Activated CD4-positive, CD25-positive, alpha-beta regulatory T cell treated with anti-CD3 and anti-CD28 coated beads, Interleukin-2, amount 50 U/mL, for 72 hours (primary cell): ENCODE measurements at places on chromosomes 11 and 22.
A peak's percentile ranks its signal among the peaks of the same experiment; 100 is the strongest.

GRCh38 chr11:69450064-69450856, 31.2 kb upstream of the LINC01488 start:
- DNase-seq: no peak

- DNase-seq: no peak
Measured at GRCh38 chr11:2445746-2446551, 1.1 kb downstream of the KCNQ1 start.

DNA sequence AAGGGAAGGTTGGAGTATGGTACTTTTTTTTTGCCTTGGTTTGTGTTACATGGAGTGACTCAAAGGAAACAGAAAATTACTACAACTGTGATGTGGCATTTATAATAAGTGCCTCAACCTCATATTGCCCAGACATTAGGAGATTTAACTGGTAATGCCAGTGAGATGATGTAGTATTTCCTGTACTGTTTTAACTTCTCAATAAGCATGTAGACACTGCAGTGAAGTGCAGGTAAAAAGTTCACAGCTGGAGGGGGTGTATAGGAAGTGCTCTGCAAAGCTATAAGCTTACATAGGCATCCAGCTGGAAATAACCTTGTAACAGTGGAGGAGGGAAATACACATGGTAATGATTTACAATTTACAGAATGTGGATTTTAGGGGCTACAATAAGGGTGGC, 138.2 kb upstream of the MTMR2 start:
- DNase-seq: no peak

GRCh38 chr11:48172818-48173609, 43.6 kb upstream of the OR4B1 start:
- DNase-seq: peak; percentile 67

GRCh38 chr22:50308986-50309600, 1.6 kb upstream of the PLXNB2 start:
- no peak for DNase-seq

GRCh38 chr11:96306933-96307775, 35.8 kb downstream of the MAML2 start:
- no peak for DNase-seq

DNA sequence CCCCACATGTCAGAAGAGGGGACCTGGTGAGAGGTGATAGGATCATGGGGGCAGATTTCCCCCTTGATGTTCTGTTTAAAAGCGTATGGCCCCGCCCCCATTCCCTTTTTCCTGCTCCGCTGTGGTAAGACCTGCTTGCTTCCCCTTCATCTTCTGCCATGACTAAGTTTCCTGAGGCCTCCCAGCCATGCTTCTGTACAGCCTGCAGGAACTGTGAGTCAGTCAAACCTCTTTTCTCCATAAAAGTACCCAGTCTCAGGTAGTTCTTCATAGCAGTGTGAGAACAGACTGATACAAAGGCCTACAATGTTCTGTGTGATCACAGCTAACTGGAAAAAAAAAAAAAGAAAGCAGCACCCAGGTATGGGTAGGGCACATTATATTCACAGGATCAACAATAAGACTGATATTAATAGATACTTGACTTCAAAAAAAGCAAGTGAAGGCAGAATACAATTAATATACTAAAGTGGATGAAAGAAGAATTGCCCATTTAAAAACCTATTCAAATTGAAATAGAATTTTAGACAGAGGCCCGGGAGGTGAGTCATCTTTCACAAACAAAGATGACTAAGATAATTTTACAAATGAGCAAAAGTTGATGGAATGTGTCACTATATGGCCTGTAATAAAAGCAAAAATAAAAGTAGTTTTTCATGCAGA, 1.7 kb upstream of the OR52K1 start:
- DNase-seq: no peak

GRCh38 chr11:64489831-64490441, 101.1 kb upstream of the SLC22A12 start:
- peak; percentile 63 for DNase-seq

GRCh38 chr11:65921876-65922275, 2.6 kb downstream of the DRAP1 start:
- no peak for DNase-seq

- DNase-seq: no peak
Measured at GRCh38 chr11:64208086-64208795, 1.7 kb downstream of the FERMT3 start.

GRCh38 chr11:34616830-34617504, 3.9 kb upstream of the EHF start:
- DNase-seq: no peak

GRCh38 chr22:49956418-49956770, 4.2 kb upstream of the PIM3 start:
- DNase-seq: no peak

DNA sequence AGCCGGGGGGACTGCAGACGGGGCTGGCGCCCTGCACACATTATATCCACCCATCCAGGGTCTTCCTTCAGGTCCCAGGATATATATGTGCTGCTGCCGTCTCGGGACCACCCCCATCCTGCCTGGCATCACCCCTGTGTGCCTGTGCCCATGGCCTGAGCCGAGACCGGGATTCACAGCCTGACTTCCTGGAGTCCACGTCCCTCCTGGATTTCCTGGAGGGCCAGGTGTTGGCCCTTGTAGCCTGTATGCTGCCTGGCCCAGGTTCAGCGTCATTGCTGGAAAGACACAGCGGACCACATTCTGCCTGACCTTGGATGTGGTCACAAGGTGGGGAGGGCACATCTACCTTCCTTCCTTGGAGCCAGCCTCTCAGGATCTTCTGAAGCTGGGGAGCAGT, 551.1 kb downstream of the BRD1 start:
- no peak for DNase-seq

DNA sequence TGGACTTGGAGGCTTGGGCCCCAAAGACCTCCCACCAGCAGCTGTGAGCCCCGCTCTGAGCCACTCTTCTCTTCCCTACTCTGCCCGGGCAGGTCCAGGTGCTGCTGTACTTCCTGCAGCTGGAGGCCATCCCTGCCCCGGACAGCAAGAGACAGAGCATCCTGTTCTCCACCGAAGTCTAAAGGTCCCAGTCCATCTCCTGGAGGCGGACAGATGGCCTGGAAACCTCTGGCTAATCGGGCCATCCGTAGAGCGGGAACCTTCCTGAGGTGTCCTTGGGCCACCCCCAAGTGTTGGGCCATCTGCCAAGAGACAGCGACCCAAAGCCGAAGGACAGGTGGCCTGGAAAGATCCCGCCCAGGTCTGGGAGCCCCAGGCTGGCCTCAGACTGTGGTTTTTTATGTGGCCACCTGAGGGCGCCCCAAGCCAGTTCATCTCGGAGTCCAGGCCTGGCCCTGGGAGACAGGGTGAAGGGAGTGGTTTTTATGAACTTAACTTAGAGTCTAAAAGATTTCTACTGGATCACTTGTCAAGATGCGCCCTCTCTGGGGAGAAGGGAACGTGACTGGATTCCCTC, 135.1 kb downstream of the BCR start:
- DNase-seq: peak; percentile 40
